ENCODE measurements at places on chromosomes 16 and 17. TPM values are rescaled to one million over a fixed set of nuclear protein-coding genes. Genes with fewer than 3 reads are reported as not detected.

CCL4 gene
- 0.57 TPM for total RNA-seq

SLC26A11 gene
- 16.9 TPM for total RNA-seq

TMED6 gene
- total RNA-seq, result not detected

KLHL10 gene
- 6.5 TPM for total RNA-seq

AOC3 gene
- 20.7 TPM for total RNA-seq

KRTAP2-3 gene
- not detected for total RNA-seq

CES4A gene
- 10.7 TPM for total RNA-seq

TP53TG3B gene
- not detected for total RNA-seq

KCNH4 gene
- not detected for total RNA-seq

P2RX5 gene
- total RNA-seq, result 6.3 TPM

LGALS9B gene
- not detected for total RNA-seq

MTSS2 gene
- total RNA-seq, result 42.4 TPM

KRTAP2-2 gene
- total RNA-seq, result not detected

CHST5 gene
- total RNA-seq, result 0.23 TPM

TLK2 gene
- 47.6 TPM for total RNA-seq

ZNF646 gene
- total RNA-seq, result 33.7 TPM

IRX3 gene
- total RNA-seq, result 33.2 TPM

CLEC16A gene
- 52.2 TPM for total RNA-seq

BAHCC1 gene
- 11.4 TPM for total RNA-seq

GNG13 gene
- not detected for total RNA-seq

IL34 gene
- total RNA-seq, result 2.9 TPM

MYH13 gene
- not detected for total RNA-seq

SCN4A gene
- 0.23 TPM for total RNA-seq

ITGAX gene
- 3.7 TPM for total RNA-seq

ZG16B gene
- total RNA-seq, result 268 TPM

GDPD1 gene
- 3.8 TPM for total RNA-seq

HSPB9 gene
- total RNA-seq, result 1.2 TPM

AXIN1 gene
- 31.2 TPM for total RNA-seq

NR1D1 gene
- total RNA-seq, result 35.2 TPM

ZNF771 gene
- total RNA-seq, result 32.3 TPM

GP1BA gene
- not detected for total RNA-seq

SCNN1B gene
- 9.2 TPM for total RNA-seq

MSRB1 gene
- total RNA-seq, result 12.4 TPM

CHST6 gene
- 0.23 TPM for total RNA-seq

ST6GALNAC2 gene
- 23.1 TPM for total RNA-seq

IGFALS gene
- 1.9 TPM for total RNA-seq

MSI2 gene
- 53.1 TPM for total RNA-seq

TPSD1 gene
- total RNA-seq, result 1.9 TPM

DCTPP1 gene
- total RNA-seq, result 31.6 TPM

LGALS9C gene
- total RNA-seq, result 0.18 TPM

CRHR1 gene
- 1.4 TPM for total RNA-seq

AIPL1 gene
- not detected for total RNA-seq

FDXR gene
- total RNA-seq, result 24.6 TPM

DCXR gene
- total RNA-seq, result 744 TPM

XAF1 gene
- total RNA-seq, result 21.8 TPM

SLC46A1 gene
- 20.1 TPM for total RNA-seq

TEX19 gene
- total RNA-seq, result 10.6 TPM

ADGRG3 gene
- not detected for total RNA-seq

PKMYT1 gene
- 25.5 TPM for total RNA-seq

NPIPB9 gene
- not detected for total RNA-seq

RUNDC3A gene
- 0.68 TPM for total RNA-seq

PER1 gene
- 119 TPM for total RNA-seq

STAT5B gene
- 83.8 TPM for total RNA-seq

PDE6G gene
- not detected for total RNA-seq

KRTAP4-4 gene
- total RNA-seq, result not detected

CDH15 gene
- 2.7 TPM for total RNA-seq

NPB gene
- total RNA-seq, result 10.9 TPM
